ENCODE measurements at places on chromosomes 13 and 19.

DNA sequence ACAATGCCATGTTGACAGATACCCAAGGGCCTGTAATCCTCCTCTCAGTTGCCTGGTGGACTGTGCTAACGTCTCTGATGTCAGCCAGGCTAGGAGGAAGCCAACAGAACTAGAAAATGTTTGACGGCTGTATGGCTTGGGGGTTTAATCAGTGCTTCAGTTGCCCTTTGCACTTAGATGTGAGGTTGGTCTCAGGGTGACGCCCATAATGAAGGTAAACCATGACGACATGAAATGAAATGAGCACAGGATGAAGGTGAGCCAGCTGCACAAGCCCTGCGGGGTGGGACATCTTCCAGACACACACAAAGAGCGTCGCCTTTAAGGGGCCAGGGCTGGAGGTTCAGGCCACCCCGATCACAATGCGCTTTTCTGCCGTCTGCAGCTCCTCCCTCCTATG is 127.2 kb downstream of the CRYL1 start:
- DNase-seq: no peak

DNA sequence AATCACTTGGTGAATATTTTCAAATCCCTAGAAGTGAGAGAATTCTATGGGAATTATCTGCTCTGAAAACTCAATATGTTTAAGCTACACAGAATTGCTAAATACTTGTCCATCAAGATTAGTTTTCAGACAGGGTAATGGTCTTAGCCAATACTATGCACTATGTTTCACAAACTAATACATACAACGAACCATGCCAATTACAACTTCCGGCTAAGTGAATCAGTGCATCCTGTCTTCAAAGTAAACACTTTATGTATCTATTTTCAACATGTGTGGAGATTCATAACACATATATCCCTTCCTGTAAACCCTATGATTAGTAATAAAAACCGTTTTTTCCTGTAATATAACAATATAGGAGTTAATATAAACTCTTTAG is 181.5 kb downstream of the POSTN start:
- peak; percentile 20 for DNase-seq

DNA sequence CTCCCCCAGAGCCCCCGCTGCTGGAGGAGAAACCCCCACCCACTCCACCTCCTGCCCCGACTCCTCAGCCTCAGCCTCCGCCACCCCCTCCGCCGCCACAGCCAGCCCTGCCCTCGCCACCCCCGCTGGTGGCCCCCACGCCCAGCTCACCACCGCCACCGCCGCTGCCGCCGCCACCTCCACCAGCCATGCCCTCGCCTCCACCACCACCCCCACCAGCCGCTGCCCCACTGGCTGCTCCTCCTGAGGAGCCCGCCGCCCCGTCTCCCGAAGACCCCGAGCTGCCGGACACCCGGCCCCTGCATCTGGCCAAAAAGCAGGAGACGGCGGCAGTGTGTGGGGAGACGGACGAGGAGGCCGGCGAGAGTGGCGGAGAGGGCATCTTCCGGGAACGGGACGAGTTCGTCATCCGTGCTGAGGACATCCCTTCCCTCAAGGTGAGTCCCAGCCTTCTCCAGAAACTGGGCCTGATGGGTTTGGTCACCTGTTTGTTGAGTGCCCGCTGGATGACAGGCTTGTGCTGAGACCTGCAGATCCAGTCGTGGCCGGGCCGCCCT is 10.6 kb downstream of the PRR12 start:
- no peak for DNase-seq

DNA sequence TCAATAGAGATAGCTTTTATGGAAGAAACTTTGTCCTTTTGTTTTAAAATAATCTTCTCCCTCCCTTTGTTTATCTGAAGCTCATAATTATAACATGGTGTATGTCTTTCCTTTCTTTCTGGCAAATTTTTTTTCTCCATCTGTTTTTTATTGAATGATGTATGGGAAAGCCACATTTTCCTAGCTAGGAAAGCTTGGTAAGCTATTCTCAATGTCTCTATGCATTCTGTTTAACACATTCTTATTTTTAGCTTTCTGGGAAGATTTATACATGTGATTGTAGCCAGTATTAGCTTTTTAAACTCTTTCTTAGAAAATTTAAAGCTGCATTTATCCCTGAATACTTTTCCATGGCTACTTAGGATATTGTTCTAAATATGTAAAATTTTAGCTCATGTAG is 124.9 kb upstream of the CSNK1A1L start:
- DNase-seq: peak; percentile 43
